ENCODE measurements at places on chromosomes 6 and 20.

DNA sequence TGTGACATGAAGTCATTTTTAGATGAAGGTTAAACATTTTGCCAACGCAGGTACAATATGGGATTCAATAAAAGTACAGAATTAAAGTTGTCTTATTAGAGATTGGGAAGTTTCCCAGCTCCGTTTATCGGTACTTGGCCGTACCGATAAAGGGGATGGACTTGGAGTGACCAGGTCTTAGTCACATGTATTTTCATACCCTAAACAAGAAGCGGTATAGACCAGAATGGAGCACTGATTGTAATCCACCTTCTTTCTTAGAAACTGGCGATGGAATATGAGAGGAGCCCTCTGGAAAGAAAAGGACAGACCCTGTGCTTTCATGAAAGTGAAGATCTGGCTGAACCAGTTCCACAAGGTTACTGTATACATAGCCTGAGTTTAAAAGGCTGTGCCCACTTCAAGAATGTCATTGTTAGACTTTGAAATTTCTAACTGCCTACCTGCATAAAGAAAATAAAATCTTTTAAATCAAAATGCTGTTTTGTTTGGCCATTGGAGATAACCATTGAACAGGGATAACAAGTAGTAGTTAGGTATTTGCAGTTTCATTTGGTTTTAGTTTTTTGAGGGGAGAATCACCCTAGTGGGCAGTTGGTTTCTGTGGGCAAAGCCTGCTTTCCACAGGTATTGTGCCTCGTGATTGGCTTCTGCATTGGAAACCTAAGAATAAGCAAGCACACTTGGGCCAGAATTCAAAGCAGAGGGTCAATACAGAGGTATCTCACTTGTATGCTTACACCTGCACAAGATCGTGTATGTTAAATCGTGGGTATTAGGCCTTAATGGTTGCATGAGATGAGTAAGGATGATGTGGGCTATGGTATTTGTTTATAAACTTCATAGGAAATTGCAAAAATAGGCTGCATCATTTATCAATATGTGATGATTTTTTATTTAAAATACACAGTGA lies 11.2 kb upstream of the ZNFX1 start:
- DNase-seq, result no peak

- peak; percentile 34 for DNase-seq
These were observed 12.8 kb downstream of the ME1 start for GRCh38 chr6:83417880-83418663.

DNA sequence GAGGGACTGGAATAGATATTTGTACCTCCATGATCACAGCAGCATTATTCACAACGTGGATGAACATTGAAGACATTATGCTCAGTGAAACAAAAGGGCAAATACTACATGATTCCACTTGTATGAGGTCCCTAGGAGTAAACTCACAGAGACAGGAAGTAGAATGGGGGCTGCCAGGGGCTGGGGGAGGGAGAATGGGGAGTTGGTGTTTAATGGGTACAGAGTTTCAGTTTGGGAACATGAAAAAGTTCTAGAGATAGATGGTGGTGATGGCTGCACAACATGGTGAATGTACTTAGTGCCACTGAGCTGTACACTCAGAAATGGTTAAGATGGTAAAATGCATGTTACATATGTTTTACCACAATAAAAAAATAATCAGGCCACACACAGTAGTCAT lies 164.3 kb upstream of the RREB1 start:
- DNase-seq, result no peak

DNA sequence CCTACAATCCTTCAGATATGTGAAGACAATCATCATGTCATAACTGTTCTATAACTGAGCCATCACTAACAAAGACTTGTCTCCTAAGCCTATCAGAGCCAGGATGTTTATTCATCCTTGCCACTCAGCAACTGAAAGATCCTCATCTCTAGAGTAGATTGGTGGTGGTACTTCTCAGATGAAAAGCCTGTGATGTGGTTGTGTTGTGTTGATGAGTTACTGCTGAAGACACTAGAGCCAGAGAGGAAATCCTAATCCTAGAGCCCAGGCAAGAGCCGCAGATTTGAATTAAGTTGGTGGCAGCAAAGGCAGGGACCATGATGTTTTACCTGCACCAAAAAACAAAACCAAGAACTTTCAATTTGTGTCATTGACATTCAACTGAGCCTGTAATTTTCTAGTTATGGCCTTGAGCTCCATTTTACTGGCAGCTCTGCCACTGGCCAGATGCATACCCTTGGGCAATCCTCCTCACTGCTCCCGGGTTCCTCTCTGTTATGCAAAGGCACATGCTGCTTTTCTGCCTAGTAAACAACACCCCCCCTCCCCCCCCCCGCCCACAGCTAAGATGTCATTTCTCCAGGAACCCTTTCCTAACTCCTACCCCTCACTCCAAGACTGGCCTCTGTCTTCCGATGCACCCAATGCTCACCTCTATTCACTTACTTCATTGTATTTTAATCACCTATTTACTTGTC lies 50.2 kb upstream of the REV3L start:
- no peak for DNase-seq

- DNase-seq, result no peak
These were observed 59.2 kb downstream of the PHACTR3 start for GRCh38 chr20:59663513-59664060.

DNA sequence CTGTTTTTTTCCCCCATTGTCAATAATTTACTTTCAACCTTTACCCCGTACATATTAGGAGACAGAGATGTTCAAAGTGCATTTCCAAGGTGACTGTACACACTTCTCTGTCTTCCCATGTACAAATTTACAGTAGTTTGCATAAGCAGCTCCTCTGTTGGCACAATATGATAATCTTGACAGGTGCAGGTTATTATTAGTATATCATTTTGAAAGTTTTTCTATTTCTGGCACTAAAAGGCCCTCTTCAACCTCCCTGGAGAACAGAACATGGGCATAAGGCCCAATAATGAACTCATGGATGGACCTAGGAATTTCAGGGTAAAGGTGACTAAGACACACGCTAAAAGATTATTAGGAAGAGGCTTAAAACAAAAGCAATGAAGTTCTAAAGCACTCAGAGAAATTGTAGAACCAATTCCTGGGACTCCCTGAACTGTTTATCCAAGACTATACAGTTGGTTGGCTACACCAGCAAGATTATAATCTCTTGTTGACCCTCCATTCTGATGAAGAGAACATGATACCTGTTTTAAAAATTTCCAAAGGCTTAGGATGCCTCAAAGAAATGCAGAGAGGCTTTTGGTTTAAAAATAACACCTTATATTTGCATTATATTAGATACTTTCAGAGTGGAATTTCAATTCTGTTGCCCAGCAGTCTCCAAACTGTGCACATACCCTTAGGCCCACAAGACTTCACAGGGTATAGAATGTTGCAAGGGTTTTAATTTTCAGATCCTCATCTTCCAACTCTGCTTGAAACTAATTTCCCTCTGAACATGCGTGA lies 1.1 kb downstream of the AIG1 start:
- no peak for DNase-seq

DNA sequence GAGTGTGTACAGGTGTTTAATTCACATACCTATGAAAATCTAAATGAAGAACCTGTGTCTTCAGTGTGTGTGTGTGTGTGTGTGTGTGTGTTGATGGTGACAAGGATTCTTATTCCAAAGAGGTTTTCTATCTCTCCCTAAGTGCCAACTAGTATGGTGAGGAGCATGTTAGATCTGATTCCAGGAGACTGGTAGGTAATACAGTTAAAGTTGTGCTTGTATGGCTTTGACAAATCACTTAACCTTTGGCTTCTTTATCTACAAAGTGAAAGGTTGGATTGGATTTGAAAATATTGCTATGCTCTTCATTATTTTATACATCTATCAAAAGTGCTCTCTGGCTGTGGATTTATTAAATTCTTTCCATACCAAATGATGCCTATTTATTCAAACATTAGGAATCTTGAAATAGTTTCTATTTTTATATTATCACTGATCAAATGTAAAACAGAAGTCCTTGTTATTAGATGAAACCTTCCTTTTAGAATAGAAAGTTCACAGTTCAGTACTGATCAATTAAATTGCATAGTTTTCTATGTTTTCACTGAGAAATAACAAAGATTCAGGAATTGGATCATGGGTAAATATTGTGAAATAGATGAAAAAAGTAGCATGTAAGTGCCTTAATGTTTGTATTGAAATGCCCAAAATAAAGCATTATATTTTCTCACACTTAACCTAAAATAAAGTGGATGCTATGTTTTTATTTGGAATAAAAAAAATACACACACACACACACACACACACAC lies 84.4 kb upstream of the MLIP start:
- no peak for DNase-seq

DNA sequence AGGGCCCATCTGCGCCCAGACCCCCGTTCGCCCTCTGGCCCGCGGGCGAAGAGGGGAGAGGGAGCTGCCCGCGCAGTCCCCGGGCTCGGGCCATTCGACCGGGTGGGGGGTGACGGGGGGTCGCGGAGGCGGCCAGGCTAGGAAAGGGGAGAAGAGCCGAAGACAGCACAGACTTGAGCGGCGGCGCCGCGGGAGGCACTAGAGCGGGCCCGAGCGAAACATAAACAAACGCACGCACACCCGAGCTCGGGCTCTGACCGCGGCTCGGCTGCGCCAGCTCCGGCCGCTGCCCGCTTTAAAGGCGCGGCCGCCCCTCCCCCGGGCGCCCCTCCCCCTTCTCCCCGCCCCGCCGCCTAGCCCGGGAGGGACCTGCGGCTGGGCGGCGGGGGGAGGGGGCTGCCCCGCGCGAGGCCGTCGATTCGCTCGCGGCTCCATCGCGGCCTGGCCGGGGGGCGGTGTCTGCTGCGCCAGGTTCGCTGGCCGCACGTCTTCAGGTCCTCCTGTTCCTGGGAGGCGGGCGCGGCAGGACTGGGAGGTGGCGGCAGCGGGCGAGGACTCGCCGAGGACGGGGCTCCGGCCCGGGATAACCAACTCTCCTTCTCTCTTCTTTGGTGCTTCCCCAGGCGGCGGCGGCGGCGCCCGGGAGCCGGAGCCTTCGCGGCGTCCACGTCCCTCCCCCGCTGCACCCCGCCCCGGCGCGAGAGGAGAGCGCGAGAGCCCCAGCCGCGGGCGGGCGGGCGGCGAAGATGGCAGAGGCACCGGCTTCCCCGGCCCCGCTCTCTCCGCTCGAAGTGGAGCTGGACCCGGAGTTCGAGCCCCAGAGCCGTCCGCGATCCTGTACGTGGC lies at the start of gene FOXO3:
TSS of gene FOXO3 (plus strand) at position 455 of the 846 bp plus-strand sequence. CDS start at position 747, 292 bp downstream.
- DNase-seq, result peak; percentile 88

GRCh38 chr6:165728216-165728615 lies 65.2 kb upstream of the PDE10A start:
- no peak for DNase-seq

DNA sequence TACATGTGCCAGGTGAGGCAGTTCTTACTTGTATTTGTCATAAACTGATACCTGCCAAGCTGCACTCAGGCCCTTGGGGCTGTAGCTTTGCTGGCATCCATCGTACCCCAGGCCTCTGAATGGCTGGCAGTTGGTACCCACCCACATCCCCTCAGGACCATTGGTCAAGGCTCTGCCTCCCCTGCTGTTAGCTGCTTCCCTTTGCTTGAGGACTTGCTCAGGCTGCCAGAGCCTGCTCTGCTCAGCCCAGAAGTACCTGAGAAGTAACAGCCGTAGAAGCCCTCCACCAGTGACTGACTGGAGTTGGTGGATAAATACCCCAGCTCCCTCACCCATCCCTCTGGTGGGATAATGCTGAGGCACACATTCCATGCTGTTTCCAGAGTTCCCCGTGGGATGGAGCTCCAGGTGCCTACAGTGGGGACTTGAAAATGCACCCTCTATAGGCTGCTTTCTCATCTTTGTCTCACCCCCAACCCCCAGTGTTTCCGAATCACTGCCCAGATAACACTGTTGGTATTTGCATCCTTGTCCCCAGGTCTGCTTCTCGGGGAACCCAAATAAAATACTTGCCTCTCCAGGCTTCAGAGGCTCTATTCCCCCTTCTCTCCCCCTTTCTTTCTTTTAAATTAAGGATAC lies 7.3 kb downstream of the EBF4 start:
- no peak for DNase-seq

DNA sequence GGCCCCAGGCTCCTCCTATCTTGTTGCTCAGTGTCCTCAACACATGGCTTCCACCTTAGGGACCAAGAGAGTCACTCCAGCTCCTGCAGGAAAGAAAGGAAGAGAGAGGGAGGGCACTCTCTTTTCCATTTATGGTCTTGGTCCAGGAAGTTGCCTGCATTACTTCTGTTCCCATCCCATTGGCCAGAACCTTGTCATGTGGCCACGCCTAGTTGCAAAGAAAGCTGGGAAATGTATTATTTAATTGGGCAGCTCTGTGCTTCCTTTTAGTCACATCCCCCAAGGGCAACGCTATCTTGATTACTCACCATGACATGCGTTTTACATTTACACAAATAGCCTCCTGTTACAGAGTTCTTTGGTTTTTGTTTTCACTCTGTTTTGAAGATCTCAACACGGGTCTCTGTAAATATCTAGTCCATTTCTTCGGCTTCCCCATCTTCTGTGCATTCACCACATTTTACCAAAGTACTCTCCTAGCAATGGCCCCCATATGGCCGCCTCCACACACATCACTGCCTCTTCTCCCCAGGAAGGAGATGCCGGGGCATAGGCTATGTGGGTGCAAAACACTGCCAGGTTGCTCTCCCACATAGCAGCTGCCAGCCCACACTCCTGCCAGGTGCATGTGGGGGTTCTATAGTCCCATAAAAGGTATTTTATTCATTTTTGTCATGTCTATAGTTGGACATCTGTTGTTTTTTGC lies 35.7 kb upstream of the ZMYND8 start:
- DNase-seq, result no peak

DNA sequence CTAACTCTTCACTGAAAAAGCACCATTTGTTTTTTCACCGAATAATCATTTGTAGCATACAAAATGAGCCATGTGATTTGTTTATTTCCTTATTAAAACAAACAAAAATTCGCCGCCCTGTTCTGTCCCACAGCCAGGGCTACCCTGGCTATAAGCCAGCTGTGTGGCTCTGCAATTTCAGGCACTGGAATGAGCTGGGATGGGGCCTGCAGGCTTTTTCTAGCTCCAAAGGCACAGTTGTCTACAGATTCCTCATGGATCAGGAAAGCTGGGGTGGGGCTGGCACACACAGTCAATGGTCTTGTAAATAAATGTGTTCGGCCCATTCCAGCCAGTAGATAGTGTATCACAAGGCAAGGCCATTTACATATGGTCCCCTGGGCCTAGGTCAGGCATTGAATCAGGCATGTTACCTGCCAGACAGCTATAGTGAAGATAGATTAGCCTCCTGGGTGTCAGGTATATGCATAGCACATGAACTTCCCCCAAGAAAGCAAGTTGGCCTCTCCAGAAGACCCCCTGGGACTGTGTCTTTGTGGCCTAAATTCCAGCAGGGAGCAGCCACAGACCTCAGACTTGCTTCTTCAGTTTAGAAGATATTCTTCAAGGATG lies 608.9 kb downstream of the MAFB start:
- DNase-seq, result no peak

- DNase-seq, result no peak
These were observed 22.2 kb upstream of the SERPINB1 start for GRCh38 chr6:2863901-2864300.

DNA sequence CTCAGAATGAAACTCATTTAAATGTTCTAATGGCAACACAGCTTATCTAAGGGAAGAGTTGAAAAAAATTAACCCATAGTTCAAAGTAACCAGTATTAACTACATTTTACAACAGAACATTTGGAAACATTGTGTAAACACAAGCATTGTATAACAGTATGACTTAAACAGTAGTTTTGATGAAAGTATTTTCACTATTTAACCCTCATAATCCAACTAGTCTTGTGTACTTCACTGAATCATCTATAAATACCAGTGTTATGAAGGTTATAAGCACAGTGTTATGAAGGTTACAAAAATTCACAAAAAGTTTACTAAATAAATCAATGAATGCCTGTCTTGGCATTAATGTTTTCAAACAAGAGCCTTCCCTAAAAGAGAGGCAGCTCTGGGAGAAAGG lies 66.5 kb downstream of the REV3L start:
- DNase-seq, result no peak

GRCh38 chr6:119283214-119283613 lies 66.3 kb downstream of the MAN1A1 start:
- no peak for DNase-seq

Data from tibial nerve (tissue), 4 donors.